Ecto neural progenitor cell (in vitro differentiated cells): ENCODE measurements at places on chromosomes 2 and 18.
A peak's percentile ranks its signal among the peaks of the same experiment; 100 is the strongest.

- DNase-seq: no peak
Measured at GRCh38 chr2:135130751-135131150, 78.7 kb downstream of the RAB3GAP1 start.

GRCh38 chr2:162220368-162220767 lies 22.9 kb downstream of the FAP start:
- no peak for DNase-seq

DNA sequence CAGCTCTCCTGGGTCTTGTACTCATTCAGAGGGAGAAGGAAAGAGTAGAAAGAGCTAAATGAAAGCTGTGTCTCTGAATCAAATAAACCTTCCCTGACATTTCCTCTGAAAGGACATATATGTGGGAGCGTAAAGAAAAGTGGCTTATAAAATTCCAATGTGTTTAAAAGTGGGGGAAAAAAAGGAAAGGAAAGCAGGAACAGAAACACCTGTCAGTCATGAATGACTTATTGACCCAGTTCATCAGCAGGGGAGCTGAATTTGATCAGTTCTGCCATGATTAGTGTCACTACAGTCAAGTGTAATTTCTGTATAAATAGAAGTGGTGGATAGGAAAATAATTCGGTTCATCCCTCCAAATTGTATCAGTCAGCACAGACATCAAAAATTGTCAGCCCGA lies 382.5 kb downstream of the ERBB4 start:
- DNase-seq: no peak

DNA sequence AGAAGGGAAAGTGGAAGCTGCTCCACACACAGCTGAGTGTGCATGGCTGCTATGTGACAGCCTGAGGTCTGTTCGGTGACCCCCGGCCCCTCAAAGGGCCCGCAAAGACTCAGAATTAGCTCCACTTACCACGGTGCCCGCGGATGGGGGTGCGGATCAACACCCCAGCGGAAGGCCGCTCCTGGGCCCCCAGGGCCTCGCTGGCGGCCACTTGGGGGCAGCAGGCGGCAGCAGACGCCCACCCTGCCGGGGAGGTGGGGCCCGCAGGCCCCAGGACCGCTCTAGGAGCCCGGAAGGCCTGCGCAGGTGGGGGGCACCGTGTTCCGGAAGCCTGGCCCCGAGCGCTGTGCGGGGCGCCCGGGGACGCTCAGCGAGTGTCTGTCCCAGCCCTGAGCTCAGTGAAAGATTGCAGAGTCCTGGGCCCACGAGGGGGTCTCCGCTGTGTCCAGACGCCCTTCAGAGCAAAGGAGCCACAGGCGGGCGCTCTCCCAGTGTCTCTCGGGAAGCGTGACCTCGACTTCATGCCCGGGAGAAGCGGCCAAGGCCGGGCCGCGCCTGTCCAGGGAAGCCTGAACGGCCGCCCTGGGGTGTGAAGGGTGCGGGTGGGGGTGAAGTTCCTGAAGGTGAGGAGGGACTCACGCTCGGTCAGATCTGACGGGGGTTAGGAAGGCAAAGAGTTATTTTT lies 118.7 kb downstream of the VAPA start:
- peak; percentile 60 for DNase-seq

DNA sequence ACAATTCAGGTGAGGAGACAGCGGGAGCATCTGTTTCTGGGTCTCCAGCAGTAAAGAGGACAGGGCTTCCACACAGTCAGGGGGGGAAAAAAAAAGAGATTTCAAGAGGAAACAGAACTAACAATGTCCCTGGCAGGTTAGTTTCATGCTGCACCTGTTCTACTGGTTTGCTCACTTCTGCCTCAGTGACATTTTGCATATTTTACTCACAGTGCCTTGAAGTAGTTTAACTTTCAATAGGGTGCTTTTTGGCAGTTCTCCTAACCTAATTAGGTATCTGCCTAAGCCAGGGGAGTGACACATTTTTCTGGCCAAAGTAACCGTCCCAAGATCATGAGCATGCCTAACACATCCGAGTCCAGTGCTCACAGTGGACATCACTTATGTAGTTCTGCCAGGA lies 109.0 kb upstream of the ALK start:
- no peak for DNase-seq

DNA sequence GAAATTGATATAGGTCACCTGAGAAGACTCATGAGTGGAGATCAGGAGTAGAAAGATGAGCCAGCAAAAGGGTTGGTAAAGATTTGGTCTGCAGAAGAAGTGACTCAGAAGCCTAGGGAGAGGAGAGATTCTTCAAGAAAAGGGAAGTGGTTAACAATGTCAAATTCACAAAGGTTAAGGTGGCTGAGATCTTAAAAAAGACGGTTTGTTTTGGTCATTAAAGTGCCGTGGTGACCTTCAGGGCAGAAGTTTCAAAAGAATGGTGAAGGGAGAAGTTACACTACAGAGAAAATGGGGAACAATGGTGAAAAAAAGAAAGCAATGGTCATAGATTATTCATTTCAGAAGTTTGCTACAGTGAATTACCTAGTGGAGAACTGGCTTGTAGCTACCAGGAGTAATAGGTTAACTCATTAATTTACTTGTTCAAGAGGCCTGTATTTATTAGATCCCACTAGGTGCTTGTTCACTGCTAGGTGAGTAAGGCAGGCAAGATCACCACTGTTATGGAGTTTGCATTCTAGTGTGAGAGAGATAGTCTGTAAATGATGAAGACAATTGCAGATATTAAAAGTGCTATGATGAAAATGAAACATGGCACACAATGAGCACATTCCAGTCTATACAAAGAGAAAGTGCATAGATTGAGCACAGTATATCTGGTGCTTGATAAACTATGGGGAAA lies 43.0 kb downstream of the FBXO48 start:
- no peak for DNase-seq

GRCh38 chr18:34844072-34844471 lies 134.0 kb downstream of the DTNA start:
- DNase-seq: no peak

DNA sequence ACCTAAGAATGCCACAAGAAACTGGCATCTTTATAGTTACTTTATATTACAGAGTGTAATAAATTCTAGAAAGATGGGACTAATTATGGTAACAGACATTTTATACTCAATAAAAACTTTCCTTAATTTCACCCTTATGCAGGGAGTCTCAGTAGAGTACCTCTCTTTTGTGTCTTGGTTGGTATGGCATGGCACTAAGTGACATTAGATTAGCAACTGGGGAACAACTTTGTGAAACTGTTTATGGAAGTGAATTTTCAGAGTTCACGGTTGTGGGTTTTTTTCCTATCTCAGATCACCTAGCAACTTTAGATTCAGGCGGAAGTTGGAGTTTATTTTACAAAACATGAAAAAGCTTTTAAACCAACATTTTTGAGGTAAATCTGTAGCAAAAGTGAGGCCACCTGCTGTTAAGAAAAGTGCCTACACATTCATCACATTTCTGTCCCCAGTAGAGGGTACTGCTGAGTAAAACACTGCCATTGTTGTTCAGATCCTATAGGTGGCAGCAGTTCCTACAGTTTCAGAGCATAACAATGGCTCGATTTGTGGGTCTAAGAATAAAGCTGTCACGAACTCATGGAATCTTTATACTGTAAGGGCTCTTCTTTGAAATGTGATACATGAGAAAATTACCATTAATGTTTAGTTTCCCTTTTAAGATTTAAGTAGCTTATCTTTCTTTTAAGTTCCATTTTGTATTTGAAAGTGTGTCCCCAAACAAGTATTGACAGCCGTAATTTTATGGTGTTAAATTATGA lies 117.6 kb downstream of the CAMKMT start:
- DNase-seq: no peak

DNA sequence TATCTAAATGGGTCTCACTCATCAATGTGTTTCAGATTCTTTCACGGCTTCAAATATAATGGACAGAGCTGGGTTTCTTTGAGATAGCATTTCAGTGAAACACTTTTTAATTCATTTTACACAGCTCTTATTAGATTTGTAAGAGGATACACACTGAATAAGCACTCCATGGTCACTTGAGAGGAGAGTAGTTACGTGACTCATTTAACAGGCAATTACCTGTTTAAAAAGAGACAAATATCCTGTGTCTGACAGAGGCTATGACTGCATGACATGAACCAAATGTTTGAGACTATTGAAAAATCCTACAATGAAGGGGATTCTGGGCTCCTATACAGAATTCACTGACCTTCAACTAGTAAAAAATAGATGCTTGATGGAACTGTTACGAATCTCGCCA lies 786.9 kb downstream of the EPHA4 start:
- no peak for DNase-seq

DNA sequence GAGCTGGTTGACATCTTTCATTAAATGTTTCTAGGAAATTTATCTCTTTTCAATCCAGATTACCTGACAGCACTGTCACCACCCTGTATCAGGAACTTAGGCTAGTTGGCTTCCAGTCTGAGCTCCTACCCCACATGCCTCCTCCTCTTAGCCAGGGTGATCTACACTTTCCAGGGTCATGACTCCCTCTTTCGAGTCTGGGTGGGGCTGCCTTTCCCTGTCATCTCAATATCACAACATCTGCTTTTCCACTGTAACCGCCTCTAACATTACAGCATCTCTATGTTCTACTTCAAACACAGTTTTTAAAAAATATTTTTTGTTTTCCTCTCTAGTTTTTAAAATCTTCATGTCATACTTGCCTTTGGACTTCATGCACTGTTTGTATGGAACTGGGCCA lies 129.2 kb downstream of the RBMS1 start:
- DNase-seq: no peak

DNA sequence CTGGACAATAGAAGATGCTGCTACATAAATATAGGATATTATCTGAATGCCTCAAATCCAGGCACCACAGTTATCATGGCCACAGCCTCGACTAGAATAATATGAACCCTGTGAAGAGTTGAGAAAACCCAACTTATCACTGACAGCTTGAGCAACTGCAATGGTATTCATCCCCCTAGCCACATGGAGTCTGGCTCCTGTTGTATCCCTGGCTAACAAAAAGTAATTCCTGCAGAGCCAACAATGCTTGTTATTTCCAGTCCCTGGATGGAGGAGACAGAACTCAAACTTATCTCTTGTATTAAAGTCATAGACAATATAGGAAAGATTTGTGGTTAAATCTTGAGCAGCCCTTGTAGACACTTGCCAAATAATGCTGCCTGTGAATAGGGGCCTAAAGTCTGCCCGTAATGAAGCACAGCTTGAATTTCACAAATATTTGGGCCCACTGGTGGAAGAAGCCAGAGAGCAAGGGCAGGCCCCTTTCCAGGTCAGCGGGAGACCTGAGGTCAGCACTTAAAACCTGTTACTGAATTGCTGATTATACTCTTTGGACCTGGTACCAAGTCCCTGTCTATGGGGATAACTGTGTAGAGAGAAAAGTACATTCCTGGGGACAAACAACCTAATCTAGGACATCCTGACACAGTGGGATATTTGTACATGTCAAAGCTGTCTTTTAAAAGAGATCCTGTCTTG lies 28.4 kb upstream of the SUCLG1 start:
- DNase-seq: no peak

DNA sequence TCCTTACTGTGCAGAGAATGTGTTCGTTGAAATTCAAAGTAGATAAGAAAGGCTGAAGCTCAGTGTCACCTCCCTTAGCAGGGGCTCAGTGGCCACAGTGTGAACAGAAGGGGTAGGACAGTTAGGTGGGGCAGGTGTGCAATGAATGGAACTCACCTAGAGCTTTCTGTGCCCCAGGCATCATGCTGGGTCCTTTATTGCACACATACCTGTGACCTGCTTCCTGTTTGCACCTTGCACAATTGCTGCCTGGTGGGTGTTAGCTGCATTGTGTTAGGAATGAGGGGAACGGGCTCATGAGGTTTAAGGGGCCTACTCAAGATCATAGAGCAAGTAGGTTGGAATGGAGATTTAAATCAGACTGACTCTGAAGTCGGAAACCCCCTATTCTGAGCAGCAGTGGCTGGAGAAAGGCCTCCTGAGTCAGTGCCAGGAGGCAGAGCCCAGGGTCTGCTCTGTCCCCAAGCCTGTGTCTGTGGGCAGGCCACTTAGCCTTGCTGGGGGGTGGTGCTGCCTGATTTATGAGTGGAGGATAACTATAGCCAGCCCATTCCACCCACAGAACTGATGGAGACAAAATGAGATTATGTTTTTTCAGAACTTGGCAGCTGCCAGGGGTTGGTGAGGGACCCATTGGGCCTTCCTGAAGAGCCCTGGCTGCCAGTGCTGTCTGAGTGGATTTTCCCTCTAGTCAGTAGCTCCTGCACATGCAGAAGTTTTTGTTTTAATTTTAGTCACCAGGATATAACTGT lies 76.2 kb downstream of the NPAS2 start:
- no peak for DNase-seq

- DNase-seq: no peak
Measured at GRCh38 chr18:76419811-76420210, 75.2 kb downstream of the ZNF516 start.

DNA sequence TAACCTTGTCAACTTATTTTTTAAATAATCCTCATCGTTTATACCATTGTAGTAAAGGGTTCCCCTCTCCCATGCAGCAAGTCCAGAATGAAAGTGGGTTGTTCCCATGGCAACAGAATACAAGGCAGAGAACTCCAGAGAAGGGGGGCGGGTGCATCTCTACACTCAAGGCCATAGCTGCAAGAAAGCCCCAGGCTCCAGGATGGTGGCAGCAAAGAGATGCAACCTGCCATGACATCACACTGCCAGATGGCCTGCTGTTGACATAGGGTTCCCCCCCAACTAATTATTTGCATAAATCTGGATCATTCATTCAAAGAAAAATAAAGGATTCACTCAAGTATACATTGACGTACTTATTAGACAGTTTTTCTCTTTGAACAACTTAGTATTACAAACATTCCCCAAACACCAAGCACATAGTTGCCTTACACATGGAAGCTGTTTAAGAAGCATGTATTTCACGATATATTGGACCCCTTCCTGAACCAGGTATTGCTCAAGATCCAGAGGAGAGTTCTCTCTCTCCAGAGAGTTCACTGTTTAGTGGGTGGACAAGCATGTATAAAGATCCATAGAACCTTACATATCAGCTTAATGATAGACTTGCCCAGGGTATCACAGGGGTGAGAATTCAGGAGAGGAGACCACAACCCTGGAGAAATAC lies 87.4 kb upstream of the KLF7 start:
- DNase-seq: no peak

- peak; percentile 67 for DNase-seq
Measured at GRCh38 chr2:95314964-95315611, 17.9 kb downstream of the KCNIP3 start.

DNA sequence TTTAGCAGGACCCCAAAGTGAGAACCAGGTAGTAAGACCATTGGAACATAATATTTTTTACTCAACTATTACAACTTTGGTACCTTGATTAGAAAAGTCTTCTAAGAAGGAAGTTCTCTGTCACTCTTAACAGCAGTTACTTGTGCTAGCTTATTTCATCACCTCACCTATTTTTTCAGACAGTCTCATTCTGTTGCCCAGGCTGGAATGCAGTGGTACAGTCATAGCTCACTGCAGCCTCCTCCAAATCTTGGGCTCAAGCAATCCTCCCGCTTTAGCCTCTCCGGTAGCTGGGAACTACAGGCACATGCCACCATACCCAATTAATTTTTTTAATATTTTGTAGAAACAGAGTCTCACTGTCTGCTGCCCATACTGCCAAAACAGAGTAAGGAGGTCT lies 18.0 kb downstream of the ARPC2 start:
- DNase-seq: no peak
